NCI-H524 (cell line): ENCODE measurements at places on chromosomes 12 and 14.

- DNase-seq: no peak
Observed at GRCh38 chr12:29781188-29781587, 2.6 kb downstream of the TMTC1 start.

DNA sequence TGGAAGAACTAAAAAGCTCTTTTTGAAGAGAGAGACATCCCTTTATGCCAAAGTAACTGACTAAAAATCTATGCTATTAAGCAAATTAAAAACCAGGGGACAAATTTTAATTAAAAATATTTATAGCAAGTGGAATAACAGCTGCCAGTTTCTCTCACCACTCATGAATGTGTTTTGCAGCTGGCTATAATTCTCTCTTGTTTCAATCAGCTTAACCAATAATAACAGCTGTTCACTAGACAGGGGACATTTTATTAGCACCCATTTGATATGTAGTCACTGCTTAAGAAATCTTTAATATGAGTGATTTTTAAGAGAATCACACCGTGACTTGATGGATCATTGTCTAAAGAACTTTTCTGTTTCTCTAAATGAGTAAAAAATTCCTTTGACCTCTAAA, 34.2 kb upstream of the KRR1 start:
- DNase-seq: peak; percentile 22

DNA sequence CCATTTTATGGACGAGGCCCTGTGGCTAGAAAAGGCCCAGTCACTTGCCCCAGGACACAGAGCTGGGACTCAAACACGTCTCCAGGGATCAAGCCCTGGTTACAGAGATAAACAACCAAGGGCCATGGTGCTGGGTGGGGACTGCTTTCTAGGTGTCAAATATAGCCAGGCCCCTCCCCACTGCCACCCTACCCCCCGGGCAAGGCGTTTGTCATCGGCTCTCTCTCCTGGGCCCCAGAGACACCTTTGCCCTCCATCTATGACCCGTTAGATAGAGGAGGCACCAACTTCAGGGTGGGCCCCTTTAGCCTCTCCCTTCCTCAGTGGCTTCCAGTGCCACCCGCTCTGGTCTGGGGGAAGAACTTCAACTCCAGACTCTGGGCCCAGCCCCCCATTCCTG, 18.0 kb downstream of the LTBP2 start:
- no peak for DNase-seq

DNA sequence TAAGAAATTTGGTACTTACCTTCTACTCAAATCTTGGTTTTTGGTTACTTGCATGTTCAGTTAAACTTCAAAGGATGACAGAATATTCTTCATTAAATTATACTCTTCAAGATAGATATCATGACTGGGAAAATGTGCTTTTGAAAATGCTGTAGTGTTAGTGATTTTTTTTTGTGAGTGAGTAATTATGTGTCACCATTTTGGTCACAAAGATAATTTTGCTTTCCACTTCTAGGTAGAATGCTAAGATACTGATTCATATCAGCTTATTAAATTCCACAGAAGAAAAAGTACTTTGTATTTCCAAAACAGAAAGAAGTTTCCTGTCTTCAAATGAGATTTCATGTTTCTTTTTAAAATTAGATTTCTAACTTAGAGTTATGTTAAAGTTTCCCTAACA, 61.2 kb downstream of the ATXN7L3B start:
- DNase-seq: no peak
